ENCODE measurements at places on chromosomes 7 and 10.

DNA sequence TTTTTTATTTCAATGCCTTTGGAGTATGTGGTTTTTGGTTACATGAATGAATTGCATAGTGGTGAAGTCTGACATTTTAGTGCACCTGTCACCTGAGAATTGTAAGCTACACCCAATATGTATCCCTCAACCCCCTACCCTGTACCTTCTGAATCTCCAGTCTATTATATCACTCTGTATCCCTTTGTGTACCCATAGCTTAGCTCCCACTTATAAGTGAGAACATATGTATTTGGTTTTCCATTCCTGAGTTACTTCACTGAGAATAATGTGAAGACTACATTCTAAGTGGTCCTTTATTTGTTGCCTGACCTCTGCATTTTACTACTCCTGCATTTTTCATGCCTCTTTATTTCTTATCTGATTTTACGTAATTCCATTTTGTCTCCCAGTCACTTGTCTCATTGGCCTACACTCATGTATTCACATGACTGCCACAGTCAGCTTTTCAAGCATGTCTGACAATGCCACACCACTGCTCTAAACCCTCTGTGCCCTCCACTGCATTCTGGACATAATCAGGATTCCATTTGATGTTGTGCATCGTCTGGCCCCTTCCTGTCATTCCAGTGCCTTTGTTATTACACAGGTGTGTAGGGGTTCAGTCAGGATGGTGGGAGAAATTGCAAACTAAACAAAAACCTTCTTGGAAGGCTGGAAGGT lies 1325.5 kb downstream of the XPNPEP1 start:
- peak; percentile 26 for DNase-seq

GRCh38 chr7:150388709-150389531 lies 9.8 kb downstream of the ZNF775 start:
- no peak for DNase-seq

DNA sequence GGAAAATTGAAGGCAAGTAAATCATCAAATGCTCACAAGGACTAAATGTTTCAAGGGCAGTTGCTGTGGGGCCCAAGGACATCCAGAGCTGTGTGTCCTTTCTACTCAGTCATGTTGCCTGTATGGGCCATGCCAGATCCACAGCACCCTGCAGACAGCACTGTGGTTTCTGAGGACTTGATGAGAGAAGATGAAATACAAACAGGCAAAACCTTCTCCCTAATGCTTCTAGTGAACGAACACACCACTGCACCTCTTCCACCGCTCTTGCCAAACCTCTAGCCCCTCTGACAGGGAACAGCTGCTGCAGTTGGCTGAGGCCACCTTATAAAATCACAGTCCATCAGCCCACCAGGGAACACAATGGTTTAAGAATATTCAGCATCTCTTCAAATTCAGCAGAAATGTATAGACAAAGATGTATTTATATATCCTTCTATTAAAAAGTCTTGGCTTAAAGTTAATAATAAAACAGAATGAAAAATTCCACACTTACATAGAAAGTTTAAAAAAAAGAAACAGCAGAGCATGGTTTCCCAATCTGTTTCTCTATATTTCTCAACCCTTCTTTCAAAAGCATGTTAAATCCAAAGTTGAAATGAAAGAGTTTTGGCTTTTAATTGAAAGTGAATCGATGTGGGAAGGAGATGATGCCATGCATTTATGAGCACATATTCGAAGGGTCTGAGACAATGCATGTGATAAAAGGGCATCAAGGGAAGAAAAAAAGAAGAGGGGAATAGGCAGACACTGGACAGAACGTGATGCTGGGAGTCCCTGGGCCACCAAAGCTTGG lies 14.0 kb downstream of the CYP3A7 start:
- no peak for DNase-seq

- no peak for DNase-seq
Measured at GRCh38 chr10:7512487-7512886, 101.7 kb upstream of the SFMBT2 start.

GRCh38 chr10:79056361-79056735 lies 12.4 kb upstream of the ZMIZ1 start:
- DNase-seq = no peak

DNA sequence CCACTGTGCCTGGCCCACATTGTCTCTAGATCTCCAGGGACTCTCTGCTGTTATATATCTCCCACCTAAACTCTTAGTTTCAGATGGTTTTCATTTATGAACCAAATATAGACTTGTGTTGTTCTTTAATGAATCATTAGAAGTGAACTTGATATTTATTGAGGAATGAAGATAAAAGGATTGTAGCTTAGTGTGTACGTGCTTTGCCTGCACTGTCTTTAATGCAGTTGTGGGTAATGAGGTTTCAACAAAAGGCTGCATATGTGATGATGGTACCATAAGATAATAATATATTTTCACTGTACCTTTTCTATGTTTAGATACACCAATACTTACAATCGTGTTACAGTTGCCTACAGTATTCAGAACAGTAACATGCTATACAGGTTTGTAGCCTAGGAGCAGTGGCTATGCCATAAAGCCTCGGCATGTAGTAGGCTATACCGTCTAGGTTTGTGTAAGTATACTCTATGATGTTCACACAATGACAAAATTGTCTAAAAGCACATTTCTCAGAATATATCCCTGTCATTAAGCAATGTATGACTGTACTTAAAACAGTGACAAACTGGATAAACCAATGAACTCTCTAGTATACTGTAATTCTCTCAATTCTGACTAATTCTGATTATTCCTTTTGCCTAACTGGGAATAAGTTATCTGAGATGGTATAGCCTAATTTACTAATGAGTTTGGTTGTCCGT lies 25.2 kb downstream of the VCL start:
- DNase-seq = no peak

DNA sequence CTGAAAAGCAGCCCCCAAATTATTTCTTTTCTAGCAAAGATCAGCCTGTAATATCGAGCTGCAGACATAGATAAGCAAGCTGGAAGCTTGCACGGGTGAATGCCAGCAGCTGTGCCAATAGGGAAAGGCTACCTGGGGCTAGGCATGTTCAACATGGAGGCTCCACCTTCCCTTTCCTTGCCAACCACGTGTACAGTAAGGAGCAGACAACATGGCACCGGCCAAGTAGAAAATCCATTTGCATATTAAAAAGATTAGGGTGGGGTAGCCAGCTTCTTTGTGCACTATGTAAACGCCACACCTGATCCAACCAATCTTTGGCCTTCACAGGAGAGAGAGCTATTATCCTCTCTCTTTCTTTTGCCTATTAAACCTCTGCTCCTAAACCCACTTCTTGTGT lies 56.7 kb upstream of the SEPHS1 start:
- DNase-seq = no peak

GRCh38 chr10:11242443-11243387 lies 225.0 kb downstream of the CELF2 start:
- no peak for DNase-seq

GRCh38 chr10:82452676-82453075 lies 577.7 kb downstream of the NRG3 start:
- no peak for DNase-seq

DNA sequence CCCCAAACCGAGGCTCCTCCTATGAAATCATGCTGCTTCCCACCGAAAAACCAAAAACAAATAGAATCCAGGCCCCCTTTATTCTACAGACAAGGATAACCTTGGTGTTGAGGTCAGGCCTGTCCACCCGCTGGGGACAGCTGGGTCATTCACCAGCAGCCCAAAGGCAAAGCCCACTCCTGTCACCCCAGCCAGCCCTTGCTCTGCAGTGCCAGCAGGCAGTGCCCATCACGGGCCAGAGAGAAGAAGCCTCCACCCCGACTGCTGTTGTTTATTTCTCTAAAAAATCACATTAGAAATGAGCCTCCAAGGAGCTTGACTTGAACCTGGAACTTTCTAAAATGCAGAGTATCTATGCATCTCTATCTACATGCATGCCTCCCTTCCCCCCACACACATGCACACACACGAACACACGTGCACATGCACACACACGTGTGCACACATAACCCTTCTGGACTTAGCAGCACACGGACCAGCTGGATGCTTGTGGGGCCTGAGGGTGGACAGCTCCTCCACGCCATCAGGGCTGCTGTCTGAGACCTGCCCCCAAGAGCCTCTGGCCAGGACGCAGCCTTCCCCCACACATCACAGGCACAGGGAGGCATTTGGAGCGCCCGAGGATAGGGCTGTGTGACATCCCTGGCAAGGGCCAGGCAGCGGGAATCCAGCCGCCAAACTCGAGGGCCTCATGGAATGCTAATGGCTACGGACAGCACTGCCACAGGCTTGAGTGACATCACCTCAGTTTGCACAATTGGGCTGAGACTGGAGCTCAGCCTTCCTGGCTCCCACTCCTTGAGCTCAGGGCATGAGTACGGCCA lies 22.8 kb downstream of the PRKAG2 start:
- no peak for DNase-seq

- DNase-seq = no peak
Measured at GRCh38 chr10:114829160-114829909, 7.8 kb downstream of the FHIP2A start.

DNA sequence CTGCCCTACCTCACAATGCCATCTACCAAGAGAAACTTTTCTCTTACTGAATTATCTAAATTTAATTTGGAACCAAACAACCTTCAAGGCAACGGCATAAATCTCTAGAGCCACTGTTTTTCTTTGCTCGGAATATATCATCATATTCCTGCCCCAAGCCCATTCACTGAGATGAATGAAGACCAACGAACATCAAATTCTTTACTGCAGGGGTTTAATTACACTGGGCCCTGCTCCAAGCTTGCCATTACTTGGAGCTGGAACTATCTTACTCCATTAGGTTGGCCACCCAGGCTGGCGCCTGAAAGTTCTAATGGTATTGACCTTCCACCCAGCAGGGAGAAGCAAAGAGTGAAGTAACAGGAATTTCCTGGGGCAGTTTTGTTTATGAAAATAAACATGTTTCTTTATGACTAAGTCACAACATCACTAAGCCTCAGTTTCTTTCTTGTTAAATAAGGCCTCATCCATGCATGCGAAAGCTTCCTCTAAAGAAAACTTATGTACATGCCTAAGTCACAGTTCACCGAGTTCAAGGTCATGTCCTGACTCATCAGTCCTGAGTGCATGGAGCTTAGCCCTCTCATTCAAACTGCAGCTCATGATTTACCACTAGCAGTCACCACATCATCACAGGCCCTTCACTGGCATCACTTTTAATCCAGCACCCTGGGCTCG lies 42.1 kb upstream of the ANAPC16 start:
- no peak for DNase-seq

GRCh38 chr10:30052062-30052461 lies 7.3 kb downstream of the JCAD start:
- no peak for DNase-seq

DNA sequence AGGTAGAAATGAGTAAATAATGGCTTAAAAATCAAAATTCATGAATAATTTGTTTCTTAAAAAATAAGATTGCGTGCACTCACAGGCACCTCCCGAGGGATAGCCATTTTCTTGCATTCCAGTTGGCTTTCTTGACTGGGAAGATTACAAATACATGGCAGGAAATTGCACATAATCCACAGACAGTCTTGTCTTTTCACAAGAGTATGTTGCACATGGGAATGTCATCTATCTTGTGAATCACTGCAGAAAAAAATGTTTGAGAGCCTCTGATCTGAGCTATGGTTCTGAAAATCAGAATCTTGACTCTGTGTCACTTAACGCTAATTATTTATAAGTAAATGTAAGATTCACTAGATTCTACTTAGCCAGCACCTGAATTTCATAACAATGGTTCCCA lies 74.1 kb upstream of the PRKG1 start:
- no peak for DNase-seq

DNA sequence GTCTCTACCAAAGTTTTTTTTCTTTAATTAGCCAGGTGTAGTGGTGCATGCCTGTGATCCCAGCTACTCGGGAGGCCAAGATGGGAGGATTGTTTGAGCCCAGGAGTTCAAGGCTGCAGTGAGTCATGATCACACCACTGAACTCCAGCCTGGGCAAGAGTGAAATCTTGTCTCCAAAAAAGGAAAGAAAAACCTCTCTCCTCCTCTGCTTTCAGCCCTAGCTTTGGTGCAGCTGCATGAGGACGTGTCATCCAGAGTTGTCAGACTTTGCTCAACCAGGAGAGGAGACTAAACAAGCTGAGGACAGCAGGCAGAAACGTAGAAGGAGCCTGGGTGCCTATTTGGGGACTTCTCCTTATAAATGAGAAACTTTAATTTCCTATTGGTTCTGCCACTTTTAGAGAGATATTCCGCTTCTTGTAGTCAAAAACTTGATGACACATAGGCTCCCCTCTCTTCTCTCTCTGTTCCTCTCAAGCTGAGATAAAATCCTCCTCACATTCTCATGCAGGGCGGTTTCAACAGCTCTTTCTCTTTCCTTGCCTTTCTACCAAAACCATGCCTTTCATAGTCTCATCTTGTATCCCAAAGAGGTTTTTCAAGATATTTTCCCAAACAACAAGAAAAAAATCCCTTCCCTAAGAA lies 205.4 kb downstream of the ARHGAP12 start:
- peak; percentile 1 for DNase-seq

GRCh38 chr10:97687785-97688781 lies 1.0 kb upstream of the AVPI1 start:
- DNase-seq = no peak

GRCh38 chr10:12237265-12238220 lies 41.6 kb downstream of the CDC123 start:
- peak; percentile 38 for DNase-seq

DNA sequence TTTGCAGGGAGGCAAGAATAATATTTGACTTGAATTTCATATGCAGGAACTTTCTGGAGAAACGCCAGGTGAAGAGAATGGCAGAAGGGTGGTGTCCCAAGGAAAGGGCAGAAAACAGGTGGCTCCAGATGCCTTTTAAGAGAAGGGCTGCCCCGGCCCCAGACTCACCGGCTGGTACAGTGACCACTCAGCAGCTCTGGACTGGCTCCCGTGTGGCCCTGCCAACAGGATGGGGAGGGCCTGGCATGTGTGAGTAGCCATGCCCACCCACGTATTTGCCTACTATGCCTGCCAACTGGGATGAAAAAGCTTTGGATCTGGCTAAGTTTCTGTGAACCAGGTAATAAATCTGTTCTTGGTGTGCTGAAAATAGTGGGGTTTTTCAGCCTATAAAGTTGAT lies 159.5 kb downstream of the PRKAG2 start:
- no peak for DNase-seq

DNA sequence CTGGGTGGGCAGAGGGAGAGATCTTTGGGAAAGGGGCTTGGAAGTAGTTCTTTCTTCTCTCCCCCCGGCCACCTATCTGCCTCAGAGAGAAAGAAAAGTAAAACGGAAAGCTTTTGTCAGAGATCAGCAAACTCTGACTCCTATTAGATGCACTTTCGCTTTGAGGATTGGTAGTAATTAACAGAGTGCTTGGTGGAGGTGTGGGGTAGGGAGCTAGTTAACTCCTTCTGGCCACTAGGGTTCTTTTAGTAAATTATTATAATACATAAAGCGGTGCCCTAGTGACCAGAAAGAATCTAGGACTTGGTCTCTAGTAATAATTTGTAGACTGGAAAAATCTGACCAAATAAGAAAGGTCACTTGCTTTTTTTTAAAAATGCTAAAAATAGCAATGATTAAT lies 54.6 kb downstream of the CPVL start:
- DNase-seq = no peak
